ENCODE measurements at places on chromosomes 1 and 21.
A peak's percentile ranks its signal among the peaks of the same experiment; 100 is the strongest.

DNA sequence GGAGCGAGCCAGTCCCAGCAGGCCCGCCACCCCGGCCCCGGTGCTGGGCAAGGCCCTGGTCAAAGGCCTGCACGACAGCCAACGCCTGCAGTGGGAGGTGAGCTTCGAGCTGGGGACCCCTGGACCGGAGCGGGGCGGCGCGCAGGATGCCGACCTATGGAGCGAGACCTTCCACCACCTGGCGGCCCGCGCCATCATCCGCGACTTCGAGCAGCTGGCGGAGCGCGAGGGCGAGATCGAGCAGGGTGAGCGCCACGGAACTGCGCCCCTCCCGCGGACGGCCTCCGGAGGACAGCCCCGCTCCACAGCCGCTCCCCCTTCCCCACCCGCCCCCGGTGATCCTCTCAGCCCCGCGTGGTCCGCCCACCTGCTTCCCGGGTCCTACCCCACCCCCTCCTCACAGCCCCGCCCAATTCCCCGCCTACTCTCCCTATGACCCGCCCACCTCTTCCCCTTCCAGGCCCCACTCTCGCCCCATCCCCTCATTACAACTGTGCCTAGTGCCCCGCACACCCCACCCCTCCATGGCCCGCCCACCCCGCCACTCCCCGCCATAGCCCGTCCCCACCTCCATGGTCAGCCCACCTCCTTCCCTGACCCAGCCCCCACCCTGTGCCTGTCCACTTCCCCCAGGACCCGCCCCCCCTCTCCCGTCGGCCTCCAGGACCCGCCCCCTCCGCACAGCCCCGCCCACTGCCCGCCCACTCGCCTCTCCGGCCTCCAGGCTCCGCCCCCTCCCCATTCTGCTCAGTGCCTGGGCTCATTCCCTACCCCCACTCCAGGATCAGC, 52.7 kb downstream of the VWA5B1 start:
- DNase-seq = no peak

- DNase-seq = no peak
Measured at GRCh38 chr1:218501161-218501560, 156.0 kb downstream of the TGFB2 start.

GRCh38 chr21:31253684-31254083, 90.4 kb downstream of the TIAM1 start:
- DNase-seq = no peak

DNA sequence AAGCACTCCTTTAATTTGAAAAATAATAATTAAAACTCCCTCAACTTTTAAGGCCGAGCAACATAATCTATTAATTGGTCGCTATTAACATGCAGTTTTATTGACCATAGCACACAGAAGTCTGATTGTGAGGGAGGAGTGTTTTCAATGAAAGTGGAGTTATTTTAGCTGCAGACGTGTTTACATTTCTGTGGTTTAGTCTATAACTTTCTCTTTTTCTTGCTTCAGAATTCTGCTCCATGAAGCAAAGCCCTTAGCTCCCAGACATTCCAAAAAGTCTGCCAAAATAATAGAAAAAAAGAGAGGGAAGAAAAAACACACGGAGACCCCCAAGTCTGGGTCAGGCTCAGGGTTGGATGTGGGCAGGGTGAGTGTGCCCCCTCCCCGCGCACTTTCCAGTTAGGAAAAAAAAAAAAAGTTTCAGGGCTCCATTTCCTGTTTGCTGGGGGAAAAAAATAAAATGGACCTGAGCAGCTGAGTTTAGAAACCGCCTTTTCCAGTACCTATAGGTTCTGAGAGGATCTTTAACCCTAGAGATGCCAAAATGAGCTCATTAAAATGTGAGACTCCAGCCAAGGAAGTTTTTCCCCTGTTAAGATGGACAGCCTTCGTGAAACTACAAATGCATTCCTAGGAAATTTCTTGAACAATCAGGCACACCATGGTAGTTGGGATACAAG, 143.7 kb upstream of the ETS2 start:
- DNase-seq = no peak

GRCh38 chr1:150259217-150259616, 1.6 kb downstream of the CA14 start:
- no peak for DNase-seq

GRCh38 chr1:40477678-40478053, 576 bp downstream of the ZFP69 start:
- DNase-seq = peak; percentile 8

DNA sequence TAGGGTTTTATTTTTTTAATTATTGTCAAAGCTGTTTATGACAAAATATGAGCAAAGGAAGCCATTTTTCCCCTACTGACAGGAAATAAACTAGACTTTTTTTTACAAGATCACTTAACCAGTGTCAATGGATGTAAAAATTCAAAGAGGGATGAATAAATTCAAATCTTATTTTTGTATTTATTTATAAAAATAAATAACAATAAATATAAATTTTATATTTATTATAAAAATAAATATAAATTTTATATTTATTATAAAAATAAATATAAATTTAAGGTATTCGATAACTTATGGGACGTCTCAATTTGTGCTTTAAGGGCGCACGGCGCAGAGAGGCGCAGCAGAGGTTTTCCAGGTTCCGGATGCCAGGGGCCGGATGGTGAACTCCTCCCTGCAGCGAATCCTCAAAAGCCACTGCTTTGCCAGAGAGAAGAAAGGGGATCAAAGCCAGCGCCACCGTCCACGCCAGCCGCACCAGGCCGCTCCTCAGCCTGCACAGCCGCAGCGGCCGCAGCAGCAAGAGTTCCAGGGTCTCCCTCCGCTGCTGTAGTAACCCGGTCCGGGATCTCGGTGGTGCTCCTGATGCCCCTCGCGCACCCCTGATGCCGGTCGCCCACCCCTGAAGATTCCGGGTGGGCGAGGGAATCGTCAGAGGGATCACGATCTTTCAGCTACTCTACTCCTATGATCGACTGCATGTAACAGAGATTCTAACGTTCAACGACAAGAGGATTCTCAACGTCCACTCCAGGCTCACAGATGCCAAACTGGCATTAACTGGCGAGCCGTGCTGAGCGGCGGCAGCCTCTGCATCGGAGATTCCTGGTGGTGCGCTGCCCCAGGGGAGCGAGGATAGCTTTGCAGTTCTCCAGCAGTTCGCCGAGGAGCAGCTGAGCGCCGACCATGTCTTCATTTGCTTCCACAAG, 28.5 kb upstream of the RLF start:
- no peak for DNase-seq

DNA sequence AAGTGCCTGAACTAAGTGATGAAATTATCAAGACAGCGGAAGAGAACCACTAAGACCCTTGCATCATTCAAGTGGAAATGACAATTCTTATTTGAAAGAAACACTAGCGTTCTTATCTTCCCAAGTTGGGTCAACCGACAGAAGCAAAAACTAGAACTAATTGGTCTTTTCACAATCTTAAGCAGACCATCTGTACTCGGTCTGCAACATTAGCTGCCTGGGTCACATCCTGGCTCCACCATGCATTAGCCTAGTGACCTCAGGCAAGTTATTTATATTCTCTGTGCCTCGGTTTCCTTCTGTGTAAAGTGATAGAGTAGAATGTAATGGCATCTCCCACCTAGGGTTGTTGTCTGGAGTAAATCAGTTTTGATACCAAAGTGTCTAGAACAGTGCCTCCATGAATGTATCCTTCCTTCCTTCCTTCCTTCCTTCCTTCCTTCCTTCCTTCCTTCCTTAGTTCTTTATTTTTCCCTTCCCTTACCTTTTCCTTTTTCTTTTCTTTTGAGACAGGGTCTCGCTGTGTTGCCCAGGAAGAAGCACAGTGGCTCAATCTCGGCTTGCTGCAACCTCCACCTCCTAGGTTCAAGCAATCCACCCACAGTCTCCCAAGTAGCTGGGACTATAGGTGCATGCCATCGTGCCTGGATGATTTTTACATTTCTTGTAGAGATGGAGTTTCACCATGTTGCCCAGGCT, 6.0 kb downstream of the COLGALT2 start:
- DNase-seq = no peak

GRCh38 chr1:207946756-207947155, 35.8 kb upstream of the CD34 start:
- no peak for DNase-seq

DNA sequence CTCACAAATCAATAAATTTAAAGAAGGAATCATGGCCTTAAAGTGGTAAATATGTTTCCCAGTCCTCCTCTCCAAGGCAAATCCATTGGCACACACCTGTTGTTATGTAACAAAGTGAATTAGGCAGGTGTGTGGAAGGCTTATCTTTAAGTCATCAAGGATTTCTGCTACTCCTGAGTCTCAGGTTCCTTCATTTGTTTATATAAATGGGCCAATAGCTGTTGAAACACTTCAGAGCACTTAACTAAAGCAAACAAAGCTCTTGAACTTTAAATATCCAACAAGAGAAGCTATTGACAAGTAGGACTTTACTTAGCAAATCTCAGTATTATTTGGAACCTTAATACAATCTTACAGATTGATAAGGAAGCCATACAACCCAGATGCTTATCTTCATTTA, 99.3 kb upstream of the ESRRG start:
- DNase-seq = no peak

DNA sequence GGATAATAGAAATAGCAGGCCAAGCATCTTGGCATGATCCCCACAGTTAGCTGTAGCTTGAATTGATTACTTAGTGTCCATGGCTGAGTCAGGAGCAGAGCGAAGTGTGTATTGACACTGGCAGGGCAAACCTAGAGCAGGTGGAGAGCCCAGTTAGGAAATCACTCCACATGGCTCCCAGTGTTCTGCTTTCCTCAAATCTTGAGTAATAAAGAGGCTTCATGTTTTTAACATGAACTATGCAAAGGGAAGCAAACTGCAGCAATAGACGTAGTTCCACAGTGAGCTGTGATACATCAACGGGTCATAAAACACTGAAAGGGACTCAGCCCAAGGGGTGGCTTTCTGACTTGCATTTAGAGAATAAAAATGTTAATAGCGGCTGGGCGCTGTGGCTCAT, 28.9 kb downstream of the RHEX start:
- no peak for DNase-seq

GRCh38 chr1:170624146-170624545, 39.8 kb upstream of the PRRX1 start:
- DNase-seq = no peak

DNA sequence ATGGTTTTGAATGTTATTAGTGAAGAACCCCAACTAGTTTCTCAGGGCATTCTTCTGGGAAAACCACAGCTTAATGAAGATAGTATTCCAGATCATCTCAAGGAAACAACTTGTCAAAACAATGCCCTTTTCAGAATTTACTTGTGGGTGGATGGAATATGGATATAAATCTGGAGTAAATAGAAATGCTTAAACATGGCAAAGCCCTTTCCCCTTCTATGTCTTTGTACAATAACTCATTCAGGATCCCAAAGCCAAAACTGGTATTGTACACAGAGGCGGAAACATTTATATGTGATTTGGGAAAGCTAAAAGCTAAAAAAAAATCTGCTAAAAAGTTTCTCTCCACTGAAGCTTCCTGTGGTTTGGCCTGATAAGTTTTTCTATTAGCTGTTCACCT, 55.5 kb upstream of the RGS5 start:
- no peak for DNase-seq

DNA sequence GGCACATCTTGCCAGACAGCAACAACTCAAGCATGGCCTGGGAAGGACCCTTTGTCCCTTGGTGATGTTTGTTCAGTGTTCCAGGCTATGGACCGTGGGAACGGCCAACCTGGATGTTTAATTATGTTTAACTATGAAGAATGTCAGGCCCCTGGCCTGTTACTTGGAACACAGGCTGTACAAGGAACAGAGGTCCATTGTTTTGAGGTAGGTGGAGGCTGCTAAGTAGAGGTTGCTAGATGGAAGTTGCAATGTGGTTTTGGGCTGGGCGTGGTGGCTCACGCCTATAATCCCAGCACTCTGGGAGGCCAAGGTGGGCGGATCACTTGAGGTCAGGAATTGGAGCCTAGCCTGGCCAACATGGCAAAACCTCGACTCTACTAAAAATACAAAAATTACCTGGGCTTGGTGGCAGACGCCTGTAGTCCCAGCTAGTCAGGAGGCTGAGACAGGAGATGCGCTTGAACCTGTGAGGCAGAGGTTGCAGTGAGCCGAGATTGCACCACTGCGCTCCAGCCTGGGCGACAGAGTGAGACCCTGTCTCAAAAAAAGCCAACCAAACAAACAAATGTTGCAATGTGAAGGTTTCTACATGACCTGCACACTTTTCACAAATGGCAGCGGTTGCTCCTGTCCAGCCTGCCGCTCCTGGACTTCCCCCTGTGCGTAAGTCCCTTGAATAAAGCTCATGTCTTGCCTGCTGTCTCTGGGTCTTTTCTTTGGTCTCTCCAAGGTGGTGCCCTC, 2.5 kb upstream of the LEFTY1 start:
- no peak for DNase-seq

- DNase-seq = no peak
Measured at GRCh38 chr1:241396747-241397681, 40.0 kb upstream of the RGS7 start.

DNA sequence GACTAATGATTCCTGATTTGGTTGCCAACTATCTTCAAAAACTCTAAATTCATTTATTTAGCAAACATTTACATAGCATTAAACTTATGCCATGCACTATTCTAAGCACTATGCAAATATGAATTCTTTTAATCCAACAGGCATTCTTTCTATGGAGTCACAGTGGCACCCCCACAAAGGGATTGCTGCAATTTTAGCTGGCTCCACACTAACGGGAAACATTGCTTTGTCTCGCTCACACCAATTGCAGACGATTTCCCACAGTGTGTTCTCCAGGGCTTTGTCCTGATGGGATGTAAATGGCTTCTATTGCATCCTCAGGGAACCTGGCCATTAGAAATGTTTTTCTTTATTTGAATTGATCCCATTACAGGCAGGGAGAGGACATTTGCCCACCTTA, 259.1 kb downstream of the BARHL2 start:
- no peak for DNase-seq

DNA sequence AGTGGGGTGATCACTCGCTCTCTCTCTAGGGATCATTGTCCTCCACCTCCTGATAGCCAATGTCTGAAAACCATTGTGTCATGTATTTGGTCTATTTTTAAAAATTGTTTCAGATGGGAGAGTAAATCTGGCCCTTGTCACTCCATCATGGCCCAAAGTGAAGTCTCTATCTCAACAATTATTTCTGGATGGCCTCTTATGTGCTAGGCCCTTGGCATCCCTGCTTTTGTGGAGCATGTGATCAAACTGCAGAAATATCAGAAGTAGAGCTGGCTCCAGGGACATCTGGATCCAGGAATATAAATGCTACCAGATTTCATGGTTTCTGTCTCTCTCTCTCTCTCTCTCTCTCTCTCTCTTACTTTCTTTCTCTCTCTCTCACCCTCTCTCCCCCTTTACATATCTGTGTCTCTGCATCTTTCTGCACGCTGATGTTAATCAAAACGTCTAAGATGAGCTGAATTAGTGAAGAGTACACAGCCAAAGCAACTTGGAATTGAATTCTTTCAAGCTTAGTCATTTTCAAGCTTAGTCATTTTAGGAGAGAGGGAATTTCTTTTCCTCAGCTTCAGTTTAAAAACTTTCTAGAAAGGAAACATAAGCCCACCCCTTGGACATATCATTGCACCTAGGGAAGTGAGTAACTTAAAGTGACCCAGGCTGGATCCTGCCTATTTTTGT, 47.4 kb upstream of the DOCK7 start:
- no peak for DNase-seq

DNA sequence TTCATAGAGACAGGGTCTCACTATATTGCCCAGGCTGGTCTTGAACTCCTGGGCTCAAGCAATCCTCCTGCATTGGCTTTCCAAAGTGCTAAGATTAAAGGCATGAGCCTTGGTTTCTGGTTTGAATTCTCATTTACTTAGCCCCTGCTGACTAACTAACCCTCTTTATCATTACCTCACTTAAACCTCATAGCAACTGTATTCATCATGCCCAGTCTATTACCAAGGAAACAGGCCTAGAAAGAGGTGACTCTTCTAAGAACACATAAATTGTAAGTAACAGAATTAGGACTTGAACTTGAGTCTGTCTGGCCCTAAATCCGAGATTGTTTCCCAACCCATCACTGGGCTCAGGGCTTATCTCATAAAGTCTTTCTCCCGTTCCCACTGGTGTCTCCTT, 44.2 kb downstream of the TMEM53 start:
- DNase-seq = no peak

Measured in stimulated activated CD8-positive, alpha-beta memory T cell treated with anti-CD3 and anti-CD28 coated beads, Interleukin-4, amount 100 ng/mL, for 24 hours (primary cell).